Stimulated activated CD4-positive, alpha-beta T cell treated with anti-CD3 and anti-CD28 coated beads, Interleukin-1b, Interleukin-23, amount 100 ng/mL, for 1 hour (primary cell): ENCODE measurements at places on chromosomes 2 and 18.

DNA sequence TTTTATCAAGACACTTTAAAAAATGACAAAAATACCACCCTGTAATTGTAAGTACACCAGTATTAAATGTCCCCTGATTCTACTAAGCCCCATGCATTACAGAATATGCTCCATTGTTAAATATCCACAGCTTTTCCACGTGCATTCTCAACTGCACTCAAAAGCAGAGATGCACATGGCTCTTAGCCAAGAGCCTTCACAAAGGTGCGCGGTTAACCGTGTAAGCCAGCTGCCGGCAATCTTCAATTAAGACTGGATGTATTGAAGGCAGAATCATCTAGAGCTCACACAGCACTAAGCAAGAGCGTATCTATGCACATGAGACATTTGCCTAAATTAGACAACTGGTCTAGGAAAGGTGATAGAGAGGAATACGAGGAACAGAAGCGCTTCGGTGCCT is 278.3 kb downstream of the NAPG start:
- no peak for DNase-seq

- no peak for DNase-seq
Observed at GRCh38 chr2:239002954-239003623, 155.2 kb downstream of the TWIST2 start.

GRCh38 chr2:238096311-238097011 is 3.7 kb upstream of the ESPNL start:
- DNase-seq, result no peak

DNA sequence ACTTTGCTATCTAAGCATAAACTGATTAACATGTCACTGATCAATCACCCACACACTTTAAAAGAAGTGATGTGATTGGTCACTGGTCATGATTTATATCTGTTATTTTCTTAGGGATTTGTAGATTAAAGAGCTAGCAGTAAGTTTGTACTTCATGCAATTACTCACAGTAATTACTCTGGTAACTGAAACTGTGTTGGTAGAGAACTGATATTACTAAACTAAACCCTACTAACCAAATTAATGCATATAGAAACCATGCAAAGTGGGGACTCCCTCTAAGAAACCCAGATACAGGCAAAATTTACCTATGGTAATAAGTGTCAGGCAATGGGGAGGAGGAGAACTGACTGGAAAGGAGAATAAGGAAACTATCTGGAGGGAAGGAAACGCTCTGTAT is 44.8 kb upstream of the C2orf15 start:
- DNase-seq, result no peak

DNA sequence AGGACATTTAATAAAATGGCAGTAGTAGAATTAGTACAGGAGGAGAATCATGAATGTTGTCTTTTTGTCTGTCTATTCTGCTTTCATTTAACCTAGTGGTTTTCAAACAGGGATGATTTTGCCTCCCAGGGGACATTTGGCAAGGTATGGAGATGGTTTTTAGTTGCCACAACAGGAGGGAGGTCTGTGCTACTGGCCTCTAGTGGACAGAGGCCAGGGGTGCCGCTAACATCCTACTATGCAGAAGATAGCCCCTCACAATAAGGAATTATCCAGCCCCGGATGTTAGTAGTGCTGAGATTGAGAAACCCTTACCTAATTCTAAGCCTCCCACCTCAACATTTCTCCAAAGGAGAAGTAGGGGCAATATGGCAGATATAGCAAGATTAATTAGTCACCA is 18.3 kb downstream of the FASTKD2 start:
- DNase-seq, result no peak

DNA sequence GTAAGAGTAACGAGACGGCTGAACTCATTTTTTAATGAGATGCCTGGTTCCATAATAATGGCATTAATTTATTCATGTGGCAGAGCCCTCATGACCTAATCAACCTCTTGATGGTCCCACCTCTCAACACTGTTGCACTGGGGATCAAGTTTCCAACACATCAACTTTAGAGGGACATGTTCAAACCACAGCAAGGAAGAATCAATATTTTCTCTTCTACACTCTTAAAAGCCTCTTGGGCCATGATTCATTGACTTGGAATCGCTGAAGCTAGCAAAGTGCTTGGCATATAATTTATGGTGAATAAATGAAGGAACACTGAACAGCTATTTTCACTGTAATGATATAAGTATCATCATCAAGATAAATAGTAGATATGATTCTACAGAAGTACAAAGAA is 333.0 kb downstream of the TNS1 start:
- DNase-seq, result no peak

- DNase-seq, result no peak
Observed at GRCh38 chr2:236903978-236904377, 181.7 kb upstream of the COPS8 start.

GRCh38 chr18:62347089-62347506 is 22.0 kb downstream of the TNFRSF11A start:
- DNase-seq, result no peak

- DNase-seq, result no peak
Observed at GRCh38 chr2:46747297-46747818, 168.2 kb downstream of the MCFD2 start.

- DNase-seq, result no peak
Observed at GRCh38 chr2:134301099-134301927, 47.4 kb downstream of the MGAT5 start.

GRCh38 chr2:235936493-235936892 is 231.7 kb downstream of the GBX2 start:
- no peak for DNase-seq

DNA sequence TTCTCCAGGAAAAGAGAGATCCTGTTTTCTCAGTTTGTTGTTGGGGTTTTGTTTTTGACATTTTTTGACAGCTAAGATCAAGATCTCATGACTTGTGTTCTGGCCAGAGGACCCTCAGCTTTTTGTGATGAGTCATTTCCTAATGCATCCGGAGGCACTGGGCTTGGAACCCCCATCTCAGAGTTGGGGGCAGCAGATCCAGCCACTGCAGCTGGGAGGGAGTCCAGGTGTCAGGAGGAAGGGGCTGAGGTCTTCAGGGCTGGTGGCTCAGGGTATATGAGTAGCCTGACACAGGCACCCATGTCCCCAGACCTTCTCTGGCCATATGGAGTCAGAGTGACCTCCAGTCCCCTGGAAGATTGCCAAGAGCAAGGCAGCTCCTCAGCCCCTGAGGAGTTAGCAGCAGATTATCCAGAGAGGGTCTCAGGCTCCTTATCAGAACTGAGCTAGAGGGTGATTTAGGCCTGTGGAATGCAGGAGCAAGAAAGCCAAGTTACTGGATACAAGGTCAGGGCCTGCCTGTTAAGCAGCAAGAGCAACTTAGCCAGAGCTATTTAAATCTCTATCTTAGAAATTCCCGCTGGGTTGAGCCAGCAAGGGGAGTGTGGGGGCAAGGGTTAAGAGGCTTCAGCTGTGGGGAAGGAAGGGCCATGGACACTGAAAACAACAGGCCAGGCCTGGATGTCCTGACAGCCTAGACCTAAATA is 62.4 kb downstream of the TANC1 start:
- DNase-seq, result no peak

- DNase-seq, result no peak
Observed at GRCh38 chr2:234130777-234131181, 80.3 kb downstream of the SPP2 start.

- no peak for DNase-seq
Observed at GRCh38 chr2:209426432-209426831, 2.6 kb downstream of the MAP2 start.

GRCh38 chr2:59237311-59237710 is 996.2 kb upstream of the FANCL start:
- DNase-seq, result no peak

GRCh38 chr2:172655091-172655837 is 80.4 kb upstream of the RAPGEF4 start:
- DNase-seq, result no peak

DNA sequence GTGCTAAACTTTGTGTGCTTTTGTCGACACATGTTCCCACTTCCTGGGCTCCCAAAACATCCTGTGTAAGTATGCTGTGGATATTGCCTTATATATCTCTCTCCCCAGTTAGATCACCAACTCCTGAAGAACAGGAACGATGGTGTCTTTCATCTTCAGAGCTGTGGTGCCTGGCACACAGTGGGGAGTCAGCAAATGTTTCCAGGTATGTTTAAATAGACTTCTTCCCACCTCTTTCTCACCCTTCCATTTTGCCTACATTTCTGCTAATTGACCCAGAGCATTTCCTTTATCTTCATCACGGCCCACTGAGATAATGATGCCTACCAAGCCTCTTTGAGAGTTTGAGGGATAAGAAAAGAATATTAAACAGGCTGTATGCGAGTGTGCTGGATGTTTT is 60.7 kb downstream of the RND3 start:
- no peak for DNase-seq

DNA sequence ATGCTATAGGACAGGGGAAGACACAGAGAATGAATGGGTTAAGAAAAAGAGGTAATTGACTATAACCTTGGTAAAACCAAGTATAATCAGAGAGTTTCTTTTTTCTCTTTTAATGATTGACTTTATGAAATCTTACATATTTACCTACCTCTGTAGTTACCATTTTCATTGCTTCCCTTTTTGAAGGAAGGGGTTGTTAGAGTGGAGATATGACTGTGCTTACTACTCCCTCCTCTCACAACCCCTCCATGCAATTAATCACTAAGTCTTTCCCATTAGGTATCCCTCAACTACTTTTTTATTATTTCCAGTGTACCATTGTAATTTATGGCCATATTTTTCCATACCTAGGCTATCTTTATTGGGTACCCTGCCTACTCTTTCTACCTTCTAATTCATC is 71.4 kb downstream of the WDR7 start:
- DNase-seq, result no peak

- no peak for DNase-seq
Observed at GRCh38 chr2:20976527-20976926, 67.3 kb downstream of the APOB start.

- DNase-seq, result no peak
Observed at GRCh38 chr2:205708231-205708631, 25.9 kb downstream of the NRP2 start.

DNA sequence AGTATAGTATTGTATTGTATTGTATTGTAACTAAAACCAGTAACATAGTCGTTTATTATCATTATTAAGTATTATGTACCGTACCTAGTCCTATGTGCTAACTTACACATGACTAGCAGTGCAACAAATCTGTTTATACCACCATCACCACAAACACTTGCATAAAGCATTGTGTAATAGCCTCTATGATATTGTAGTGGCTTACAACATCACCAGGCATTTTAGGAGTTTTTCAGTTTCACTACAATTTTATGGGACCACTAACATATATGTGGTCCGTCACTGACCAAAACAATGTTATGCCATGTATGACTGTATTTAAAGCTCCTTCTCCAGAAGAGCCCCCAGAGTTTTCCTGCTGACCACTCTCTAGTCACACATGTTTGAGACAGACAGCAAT is 306.2 kb downstream of the SETBP1 start:
- DNase-seq, result no peak

GRCh38 chr2:47660168-47660567 is 122.8 kb upstream of the MSH6 start:
- no peak for DNase-seq

DNA sequence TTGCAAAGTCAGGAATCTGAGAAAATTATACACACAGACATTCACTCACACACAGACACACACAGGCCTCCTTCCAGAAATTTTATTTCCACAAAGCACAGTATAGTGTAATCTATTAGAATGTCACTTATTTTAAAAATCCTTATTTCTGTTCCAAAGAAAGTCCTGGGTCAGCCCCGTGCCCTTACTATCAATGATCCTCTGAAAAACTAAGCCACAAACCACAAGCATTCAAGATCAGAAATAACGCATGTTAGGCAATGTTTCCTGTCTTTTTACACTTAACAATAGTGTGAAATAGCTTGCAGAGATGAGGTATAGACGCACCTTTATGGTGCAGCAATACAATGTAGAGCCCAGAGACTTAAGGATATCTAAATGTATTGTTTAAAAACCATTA is 25.8 kb downstream of the TBC1D8 start:
- DNase-seq, result no peak

GRCh38 chr2:114862243-114862642 is 419.8 kb downstream of the DPP10 start:
- DNase-seq, result no peak

- DNase-seq, result no peak
Observed at GRCh38 chr18:7370375-7370774, 139.5 kb downstream of the LRRC30 start.

GRCh38 chr2:72548081-72548764 is 277.6 kb downstream of the EXOC6B start:
- no peak for DNase-seq
